ENCODE measurements at places on chromosomes 2 and 18.

DNA sequence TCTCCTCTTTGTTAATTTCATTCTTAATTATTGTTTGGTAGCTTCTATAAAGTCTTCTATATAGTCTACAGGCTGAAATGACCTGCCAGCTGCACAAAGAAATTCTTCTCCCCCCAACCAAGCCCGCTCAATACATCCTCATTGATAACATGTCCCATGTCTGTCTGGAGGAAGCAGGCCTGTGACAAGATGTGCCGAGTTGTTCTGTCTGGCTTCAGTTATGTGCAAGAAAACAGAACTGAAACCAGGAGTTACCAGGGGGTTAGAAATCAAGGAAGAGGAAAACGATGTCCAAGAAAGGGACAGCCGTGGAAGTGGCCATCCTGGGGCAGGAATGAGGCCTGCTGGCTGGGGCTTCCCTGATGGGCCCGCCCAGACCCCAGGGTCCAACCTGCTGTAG, 57.6 kb downstream of the MTCL1 start:
- no peak for DNase-seq

- peak; percentile 63 for DNase-seq
Measured at GRCh38 chr2:99881901-99882591, 260.3 kb downstream of the AFF3 start.

DNA sequence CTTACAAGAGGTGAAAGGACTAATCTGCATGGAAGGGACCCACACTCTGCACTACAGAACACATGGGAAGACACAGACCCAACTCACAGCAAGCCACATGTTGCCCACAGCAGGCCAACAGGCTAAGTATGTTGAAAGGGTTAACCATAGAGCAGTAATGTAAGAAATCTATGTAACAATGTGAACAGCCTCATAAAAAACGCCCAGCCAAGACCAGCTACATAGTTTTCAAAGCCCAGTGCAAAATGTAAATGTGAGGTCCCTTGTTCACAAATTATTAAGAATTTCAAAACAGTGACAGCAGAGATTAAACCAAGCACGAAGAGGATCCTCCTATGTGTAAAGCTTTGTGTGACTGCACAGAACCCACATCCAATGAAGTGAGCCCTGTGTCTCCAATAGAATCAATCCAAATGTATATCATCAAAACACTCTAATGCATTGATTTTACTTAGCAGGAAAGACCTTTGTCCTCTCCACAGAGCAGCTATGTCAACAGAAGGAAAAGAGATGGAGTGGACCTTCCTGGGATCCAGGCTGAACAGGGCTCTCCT, 210.1 kb downstream of the AGPS start:
- DNase-seq = no peak

GRCh38 chr2:34123996-34124785, 525.1 kb upstream of the FAM98A start:
- DNase-seq = no peak

GRCh38 chr18:58314284-58314683, 270.3 kb downstream of the NEDD4L start:
- peak; percentile 88 for DNase-seq

GRCh38 chr2:189580241-189580651, 340 bp downstream of the SLC40A1 start:
- DNase-seq = no peak

GRCh38 chr2:228181098-228182019, at the start of gene SPHKAP:
SPHKAP (minus strand) TSS chr2:228181687; CDS start chr2:228181598, 89 bp downstream.
- DNase-seq = no peak
